Ammon's horn (tissue), 1 donor: ENCODE measurements at places on chromosomes 2 and 18.

- no peak for DNase-seq
Measured at GRCh38 chr2:46227674-46228289, 69.4 kb upstream of the EPAS1 start.

GRCh38 chr2:133579274-133579673 is 11.0 kb upstream of the NCKAP5 start:
- no peak for DNase-seq

DNA sequence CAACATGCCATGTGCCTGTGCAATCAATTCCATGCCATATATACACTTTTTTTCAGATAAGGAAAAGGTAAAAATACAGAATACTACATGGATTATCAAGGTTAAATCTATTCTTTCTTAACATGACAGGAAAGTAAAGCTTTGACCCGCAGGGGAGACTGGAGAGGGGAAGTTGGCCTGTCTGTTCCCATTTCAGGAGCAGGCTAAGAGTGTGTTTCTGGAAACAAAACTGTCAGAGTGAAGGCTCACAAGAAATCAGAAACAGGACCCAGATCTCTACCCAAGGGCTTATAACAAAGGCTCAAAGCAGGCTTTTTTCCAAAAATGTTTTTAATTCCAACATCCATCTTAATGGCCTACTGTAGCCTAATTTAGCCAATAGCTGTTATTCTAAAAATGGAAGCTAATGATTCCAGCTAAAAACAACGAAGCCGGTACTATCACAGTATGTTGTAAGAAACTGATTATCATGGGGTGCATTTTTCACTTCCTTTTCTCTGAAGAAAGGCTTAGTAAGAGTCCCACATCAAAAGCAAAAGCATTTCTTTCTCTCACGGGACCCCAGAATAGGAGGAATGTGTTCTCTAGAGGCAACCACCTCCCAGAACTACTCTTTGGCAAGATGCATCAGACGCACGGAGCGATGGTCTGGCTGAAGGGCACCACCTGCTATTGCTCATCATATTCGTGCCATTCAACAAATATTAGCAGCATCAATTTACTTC is 41.4 kb downstream of the FECH start:
- DNase-seq: no peak

DNA sequence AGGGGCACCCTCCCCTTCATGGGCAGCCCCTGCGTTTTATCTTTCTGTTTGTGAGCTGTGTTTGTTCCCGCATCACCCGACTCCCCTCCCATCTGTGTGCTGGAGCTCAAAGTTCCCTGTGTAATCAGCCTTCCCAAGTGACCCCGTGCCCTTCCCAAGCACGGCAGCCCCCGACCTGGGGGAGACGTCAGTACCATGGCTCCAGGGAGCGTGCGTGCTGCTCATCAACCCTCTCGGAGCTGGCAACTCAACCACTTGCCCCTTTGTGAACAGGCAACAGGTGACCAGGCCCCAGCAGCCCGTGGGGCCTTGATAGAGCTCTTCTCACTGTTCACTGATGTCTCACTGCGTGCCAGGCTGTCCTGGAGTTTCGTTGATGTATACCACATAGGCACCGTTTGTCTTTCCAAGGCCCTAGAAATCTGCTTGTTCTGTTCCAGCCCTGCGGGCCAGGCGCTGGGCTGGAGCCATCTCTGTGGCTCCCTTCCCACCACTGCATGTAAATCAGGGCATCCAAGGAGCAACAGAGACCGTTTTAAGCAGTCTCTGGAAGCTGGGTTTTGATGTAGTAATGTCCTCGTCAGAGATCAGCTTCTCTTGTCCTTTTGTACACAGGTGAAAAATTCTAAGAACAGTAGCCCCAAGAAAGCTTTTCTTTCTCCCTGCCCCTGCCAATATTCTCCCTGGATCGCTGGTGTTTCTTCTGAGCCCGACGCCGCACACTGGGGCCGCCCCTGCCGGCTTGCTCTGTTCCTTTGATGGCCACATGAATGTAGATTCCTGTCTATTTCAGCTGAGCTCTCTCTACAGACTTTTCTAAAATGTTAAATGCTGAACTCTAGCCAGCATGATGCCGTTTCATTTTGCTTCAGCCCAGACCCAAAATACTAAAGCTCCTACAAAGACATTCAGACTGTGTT is 107.0 kb upstream of the PTPRM start:
- DNase-seq: peak; percentile 68

- DNase-seq: no peak
Measured at GRCh38 chr18:79629606-79630005, 50.0 kb upstream of the CTDP1 start.

GRCh38 chr2:214492152-214492551 is 81.3 kb downstream of the VWC2L start:
- DNase-seq: no peak

DNA sequence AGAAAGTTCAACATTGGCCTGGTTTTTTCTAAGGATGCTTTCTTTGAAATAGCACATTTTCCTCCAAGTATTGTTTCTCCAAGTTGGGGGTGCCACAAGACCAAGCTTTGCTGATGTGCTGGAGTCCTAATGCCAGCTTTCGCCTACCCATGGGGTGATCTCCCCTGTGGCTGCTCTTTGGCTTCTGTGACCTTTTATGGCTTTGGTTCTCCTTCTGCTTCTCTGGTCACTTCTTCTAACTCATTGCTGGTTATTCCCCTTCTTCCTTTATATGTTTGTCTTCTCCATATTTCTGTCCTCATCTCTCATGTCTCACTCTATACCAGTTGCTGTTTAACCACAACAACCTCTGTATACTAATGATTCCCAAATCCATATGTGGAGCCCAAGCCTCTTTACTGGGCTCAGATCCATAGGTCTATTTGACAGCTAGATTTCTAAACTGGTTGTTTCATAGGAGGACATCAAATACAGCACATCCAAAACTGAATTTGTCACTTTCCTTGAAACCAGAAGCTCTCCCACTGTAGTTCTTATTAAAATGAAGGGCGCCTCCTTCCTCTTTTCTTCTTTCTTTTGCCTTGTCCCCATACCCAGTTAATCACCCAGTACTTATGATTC is 23.1 kb downstream of the APOB start:
- no peak for DNase-seq

DNA sequence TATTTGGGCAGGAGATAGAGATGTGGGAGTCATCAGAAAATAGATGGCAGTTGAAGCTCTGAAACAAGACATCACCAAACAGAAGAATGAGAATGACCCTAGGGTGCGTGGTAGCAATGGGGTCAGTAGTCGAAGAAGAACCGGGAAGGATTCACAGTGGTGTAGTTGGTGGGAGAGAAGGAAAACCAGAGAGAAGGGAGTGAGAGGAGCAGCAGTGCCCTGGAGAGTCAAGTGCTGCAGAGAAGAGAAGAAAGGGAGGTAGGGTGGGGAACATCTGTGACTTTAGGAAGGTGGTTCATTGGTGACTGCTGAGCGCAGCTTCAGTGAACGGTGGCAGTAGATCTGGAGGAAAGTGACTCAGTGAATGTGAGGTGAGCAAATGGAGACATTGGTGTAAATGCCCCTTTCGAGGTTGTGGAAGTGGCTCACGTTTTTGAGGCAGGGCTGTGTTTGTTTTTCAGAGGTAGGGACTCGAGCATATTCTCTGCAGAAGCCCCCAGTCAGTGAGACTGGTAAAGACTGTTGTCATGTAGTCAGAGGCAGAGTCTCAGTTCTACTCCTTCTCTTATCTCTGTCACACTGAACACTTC is 36.4 kb downstream of the CDC42EP3 start:
- DNase-seq: no peak
